ENCODE measurements at places on chromosomes 12 and 14.
A peak's percentile ranks its signal among the peaks of the same experiment; 100 is the strongest.

- DNase-seq, result peak; percentile 72
Observed at GRCh38 chr14:104370256-104370870, 209.2 kb upstream of the C14orf180 start.

DNA sequence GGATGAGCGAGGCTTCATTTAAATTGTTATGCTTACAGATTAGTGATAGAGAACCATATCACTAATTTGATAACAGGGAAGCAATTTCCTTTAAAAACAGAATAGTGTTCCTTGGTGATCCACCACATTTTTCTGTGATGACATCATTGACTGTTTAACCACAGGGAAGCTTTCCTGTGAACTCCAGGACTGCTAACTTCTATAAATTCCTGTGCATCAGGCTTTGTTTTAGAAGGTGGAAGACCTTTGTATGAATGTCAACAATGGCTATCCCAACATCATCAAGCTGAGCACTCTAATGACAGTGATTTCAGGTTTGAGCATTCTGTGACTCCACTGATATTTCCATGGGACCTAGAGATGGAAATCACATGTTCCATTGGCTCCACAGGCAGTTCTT lies 177.1 kb downstream of the RMST start:
- DNase-seq, result no peak

- DNase-seq, result no peak
Observed at GRCh38 chr12:121748218-121748570, 35.6 kb downstream of the TMEM120B start.

GRCh38 chr12:30996255-30996654 lies 69.7 kb downstream of the TSPAN11 start:
- no peak for DNase-seq

GRCh38 chr12:115251727-115252126 lies 567.8 kb upstream of the TBX3 start:
- no peak for DNase-seq

DNA sequence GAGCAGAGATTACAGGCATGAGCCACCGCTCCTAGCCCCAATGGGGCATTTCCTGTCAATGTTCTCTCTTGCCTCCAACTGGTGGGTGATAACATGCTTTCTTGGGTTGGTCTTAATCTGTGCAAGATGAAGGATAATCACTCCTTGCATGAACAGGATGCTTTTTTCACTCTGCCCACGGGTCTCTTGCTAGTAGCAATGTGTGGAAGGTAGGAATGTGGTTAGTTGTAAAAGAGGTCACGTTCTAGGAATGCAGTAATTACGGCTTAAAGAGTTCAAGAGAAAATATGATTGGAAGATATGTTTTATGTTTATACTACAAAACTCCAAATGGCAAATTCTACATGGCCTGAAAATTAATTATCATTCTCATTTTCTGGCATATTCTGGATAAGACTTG lies 10.5 kb downstream of the RNASE10 start:
- no peak for DNase-seq

DNA sequence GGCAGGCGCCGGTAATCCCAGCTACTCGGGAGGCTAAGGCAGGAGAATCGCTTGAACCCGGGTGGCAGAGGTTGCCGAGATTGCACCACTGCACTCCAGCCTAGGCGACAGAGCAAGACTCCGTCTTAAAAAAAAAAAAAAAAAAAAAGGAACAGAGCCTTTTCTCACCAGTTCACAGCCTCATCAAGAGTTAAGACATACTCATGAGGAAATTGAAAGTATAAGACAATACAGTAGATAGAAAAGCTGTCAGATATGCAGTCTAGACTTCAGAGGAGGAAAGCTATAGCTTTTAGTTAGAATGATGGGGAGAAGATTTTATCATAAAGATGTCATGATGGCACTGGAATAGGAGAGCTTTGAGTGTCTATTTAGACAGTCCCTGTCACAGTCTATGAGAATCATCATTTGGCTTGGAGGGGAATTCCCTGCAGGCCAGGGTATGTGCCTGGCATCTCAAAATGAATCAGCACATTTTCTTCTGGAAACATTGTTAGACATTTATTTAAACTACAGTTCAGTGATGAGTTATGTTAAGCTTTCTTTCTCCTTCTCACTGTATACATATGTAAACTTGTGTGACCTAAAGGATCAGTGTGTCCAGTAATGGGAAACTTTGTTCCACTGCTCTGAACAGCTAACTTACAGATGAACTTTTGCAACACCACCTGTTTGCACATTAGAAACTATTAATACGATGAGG lies 2.9 kb upstream of the RAB35 start:
- no peak for DNase-seq

- no peak for DNase-seq
Observed at GRCh38 chr12:67080637-67081036, 188.5 kb upstream of the CAND1 start.

- DNase-seq, result no peak
Observed at GRCh38 chr12:18332173-18332572, 70.9 kb downstream of the PIK3C2G start.
